ENCODE measurements at places on chromosomes 7 and 10.

- no peak for DNase-seq
Measured at GRCh38 chr7:113521468-113521867, 397.3 kb downstream of the PPP1R3A start.

DNA sequence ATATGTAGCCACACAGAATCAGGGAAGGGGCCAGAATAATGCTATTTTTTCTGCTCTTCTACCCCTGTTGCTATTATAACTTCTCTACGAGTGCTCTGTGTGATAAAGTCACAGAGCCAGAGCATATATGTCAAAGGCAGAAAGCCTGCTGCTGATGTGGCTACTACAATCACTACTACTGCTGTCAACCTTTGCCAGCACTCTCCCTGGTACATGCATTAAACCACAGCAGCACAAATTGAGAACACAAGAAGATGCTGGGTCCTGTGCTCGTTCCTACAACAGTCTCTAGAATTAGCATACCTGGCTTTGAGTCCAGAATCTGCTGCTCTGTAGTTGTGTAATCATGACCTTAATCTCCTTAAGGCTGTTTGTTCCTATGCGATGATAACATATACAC is 108.6 kb downstream of the SEMA3A start:
- no peak for DNase-seq

DNA sequence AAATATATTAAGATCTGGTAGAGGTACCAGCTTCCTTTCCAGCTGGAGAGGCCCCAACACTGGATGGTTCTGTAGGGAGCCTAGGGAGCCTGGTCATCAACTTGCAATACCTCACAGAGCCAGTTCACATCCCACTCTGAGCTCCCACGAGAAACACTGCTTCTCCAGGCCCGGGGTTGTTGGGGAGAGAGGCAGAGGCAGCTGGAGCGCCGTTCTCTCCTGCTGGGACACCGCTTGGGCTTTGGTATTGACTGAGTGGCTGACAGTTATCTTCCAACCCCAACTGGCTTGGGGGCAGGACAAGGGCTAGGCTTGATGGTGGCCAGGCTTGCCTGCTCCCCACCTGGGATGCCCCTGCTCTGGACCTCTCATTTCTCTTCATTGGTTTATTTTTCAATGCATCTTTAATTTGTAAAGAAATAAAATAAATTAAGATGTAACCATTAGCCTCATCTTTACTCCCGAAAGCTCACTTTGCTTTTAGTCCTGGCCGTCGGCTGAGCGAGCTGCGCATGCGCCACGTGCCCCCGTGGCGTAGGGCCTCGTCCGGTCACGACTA is 10.0 kb upstream of the CHCHD1 start:
- no peak for DNase-seq

DNA sequence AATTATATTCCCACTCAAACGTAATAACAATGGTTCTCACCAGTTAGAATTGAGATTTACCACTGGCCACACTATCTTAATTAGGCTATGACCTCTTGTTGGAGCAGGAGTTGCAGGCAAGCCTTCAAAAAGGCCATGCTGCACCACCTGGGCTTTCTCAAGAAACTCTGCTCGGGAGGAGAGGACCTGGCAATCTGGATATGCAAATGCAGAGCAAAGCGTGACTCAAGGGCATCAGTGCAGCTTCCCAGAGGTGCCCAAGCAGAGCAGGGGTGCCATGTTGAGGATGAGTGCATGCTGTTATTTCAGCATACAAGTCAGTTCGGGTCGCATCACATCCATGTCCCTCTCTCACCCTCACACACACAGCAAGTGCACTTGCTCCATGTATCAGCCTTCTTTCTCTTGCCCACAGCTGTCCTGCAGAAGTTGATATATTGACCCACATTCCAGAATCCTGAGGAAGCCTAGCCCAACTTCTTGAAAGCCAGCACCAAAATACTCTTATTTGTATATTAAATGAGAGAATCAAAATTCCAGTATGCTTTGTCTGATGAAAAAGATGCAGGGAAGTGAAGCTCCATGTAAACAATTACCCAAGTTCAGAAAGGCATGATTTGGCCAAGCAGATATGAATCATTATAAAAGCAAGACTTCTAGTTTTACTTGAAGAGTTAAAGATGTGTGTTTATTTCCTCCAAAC is 55.7 kb upstream of the IL6 start:
- no peak for DNase-seq

DNA sequence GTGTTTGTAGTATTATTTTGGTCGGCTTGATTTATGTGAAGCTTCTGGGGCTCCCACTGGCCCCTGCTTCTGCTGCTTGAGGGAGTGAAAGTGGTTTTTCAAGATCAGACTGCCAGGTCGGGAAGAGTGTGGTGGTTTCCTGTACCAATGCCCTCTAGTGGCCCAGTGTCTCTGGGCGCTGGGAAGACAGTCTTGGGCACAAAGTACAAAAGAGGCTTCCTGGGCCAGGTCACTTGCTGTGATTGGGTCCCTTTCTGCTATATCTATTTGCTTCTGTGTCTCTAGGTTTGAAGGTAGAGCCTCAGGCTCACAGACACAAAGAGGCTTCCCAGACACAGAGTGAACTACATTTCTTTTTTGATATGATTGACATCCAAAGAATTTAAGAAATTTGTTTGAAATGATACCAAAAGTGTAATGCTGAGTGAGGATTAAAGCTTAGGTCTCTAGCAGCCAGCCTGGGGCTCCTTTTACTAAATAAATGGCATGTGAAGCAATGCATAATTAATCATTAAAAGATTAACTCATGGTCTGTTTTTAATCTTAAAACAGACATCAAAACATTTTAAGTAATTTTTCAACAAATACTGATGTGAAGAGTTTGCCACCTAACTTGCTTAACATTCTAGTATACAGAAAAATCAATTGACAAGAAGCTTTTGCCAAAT is 36.3 kb downstream of the ABCB1 start:
- no peak for DNase-seq

DNA sequence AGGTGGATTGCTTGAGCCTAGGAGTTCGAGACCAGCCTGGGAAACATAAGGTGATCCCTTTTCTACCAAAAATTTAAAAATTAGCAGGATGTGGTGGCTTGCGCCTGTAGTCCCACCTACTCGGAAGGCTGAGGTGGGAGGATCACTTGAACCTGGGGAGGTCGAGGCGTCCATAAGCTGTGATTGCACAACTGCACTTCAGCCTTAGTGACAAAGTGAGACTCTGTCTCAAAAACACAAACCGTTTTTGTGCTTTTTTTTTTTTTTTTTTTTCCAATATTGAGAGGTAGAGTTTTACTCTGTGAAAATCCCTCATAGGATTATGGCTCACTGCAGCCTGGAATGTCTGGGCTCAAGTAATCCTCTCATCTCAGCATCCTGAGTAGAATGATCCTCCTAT is 14.1 kb downstream of the CCAR1 start:
- no peak for DNase-seq

DNA sequence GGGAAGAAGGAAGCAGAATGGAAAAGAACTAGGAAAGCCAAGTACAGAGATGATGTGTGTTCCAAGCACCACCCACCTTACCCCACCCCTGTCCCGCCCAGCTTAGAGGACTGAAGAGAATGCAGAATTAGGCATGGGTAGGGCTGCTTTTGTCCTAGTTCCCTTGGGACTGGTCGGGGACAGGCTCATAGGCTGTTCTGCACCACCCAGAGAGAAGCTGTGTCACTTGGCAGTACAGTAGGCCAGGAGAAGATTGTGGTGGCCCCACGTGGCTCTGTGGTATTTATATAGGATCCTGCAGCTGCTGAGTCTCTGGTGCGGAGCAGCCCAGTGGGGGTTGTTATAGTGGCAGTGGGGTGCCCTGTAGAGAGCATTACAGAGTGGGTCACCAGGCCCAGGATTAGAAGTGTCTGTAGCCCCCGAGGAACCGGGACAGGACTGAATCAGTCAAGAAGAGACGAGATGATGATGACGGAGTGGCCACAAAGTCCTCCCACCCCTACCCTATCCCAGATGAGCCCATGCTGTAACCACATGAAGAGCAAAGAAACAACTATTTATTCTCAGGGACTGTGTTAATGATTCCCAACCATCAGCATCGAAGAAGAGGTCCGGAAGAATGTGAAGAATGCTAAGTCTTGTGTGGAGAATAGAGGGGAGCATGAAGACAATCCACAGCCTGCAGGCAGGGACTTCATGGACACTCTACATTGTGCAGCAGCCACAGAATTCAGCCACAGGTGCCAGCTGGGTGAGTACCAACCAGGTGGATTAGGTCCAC is 88.9 kb downstream of the C1GALT1 start:
- no peak for DNase-seq

- no peak for DNase-seq
Measured at GRCh38 chr7:101170617-101171441, 5.5 kb upstream of the VGF start.

GRCh38 chr10:112379635-112380296 is 5.8 kb downstream of the ACSL5 start:
- no peak for DNase-seq

DNA sequence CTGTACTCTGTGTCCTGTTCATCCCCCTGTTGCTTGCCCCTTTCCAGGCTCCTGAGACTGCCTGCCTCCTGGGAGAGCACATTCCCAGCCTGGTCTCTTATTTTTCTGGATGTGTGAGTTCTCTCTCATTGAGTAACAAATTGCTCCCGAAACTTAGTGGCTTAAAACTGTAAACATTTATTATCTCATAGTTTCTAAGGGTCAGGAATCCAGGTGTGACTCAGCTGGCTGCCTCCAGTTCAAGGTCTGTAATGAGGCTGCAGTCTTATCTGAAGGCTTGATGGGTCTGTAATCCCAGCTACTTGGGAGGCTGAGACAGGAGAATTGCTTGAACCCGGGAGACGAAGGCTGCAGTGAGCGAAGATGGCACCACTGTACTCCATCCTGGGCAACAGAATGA is 53.6 kb upstream of the PRR15 start:
- DNase-seq, result no peak

DNA sequence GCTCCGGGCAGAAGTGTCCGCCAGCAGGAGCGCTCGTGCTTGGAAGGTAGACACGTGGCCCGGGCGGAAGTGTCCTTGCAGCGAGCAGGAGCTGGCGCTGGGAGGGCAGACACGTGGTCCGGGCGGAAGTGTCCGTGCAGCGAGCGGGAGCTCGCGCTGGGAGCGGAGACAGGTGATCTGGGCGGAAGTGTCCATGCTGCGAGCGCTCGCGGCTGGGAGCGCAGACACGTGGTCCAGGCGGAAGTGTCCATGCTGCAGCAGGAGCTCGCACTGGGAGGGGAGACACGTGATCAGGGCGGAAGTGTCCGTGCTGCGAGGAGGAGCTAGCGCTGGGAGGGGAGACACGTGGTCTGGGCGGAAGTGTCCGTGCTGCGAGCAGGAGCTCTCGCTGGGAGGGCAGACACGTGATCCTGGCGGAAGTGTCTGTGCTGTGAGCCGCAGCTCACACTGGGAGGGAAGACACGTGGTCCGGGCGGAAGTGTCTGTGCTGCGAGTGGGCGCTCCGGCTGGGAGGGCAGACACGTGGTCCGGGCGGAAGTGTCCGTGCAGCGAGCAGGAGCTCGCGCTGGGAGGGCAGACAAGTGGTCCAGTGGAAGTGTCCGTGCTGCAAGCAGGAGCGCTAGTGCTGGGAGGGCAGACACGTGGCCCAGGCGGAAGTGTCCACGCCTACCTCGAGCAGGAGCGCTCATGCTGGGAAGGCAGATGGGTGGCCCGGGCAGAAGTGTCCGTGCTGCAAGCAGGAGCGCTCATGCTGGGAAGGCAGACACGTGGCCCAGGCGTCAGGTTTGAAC is 41.1 kb upstream of the PRKAR1B start:
- DNase-seq, result peak; percentile 99

GRCh38 chr7:102992938-102993717 is 80.3 kb downstream of the LRRC17 start:
- DNase-seq, result no peak

- no peak for DNase-seq
Measured at GRCh38 chr10:23914641-23915040, 294.3 kb upstream of the KIAA1217 start.

DNA sequence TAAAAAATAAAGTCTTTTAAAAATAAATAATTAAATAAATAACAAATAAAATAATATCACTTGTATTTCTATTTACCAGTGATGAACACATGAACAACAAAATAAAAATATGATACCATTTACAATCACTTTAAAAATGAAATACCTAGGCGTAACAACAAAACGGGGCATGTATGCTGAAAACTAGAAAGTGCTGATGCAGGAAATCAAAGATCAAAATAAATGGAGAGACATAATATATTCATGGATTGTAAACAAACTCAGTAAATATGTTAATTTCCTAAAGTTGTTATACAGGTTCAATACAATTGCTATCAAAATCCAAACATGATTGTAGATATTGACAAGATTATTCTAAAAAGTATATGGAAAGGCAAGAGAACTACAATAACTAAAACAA is 19.2 kb upstream of the SFTPA2 start:
- no peak for DNase-seq

GRCh38 chr10:58560068-58560467 is 47.4 kb downstream of the BICC1 start:
- no peak for DNase-seq

- peak; percentile 31 for DNase-seq
Measured at GRCh38 chr7:138975343-138976104, 5.7 kb downstream of the KIAA1549 start.
